Omental fat pad (tissue), 4 donors: ENCODE measurements at places on chromosomes 1 and 21. TPM values are rescaled to one million over a fixed set of nuclear protein-coding genes. Genes with fewer than 3 reads are reported as not detected.

DNA sequence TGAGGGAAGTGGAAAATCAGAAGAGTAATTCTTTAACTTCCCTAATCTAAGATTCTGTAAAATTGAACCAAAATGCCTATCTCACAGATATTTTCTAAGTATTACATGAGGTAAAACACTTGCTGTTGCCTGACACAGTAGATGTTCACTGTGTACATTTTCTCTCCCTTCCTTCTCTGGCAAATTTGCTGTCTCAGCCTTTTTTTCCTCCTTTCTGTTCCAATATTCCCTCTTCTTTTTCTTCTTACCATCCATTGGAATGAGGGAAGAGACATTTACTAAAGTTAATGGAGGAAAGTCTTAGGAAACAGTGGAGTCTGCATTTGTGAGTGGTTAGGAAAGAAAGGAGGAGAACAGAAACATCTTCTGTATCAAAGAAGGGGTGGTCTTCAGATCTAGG lies 239.9 kb downstream of the ZP4 start:
- DNase-seq: no peak

GRCh38 chr1:187091666-187092065 lies 262.9 kb downstream of the PLA2G4A start:
- no peak for DNase-seq

DNA sequence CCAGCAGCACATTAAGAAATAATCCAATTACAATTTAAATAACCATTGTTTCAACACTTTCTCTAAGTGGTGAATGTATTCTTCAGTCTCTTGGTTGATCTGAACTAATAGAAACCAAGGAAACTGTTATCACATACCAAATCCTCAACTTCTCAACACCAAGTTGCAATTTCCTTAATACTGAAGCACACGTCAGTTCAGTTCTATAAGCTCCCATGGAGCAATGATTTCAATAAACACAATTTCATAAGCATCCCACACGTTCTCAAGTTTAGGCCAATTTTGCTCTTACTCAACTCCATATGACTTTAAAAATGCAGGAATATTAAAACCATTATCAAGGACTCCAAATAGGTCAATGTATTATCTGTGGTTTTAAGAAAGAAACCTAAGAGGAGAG lies 5.8 kb upstream of the ERG start:
- no peak for DNase-seq

GRCh38 chr1:160308451-160309184 lies 23.7 kb upstream of the PEX19 start:
- DNase-seq: no peak

CDK18 gene
- 2.8 TPM for total RNA-seq

- no peak for DNase-seq
Measured at GRCh38 chr1:3429766-3430165, 24.7 kb upstream of the ARHGEF16 start.

- no peak for DNase-seq
Measured at GRCh38 chr1:41355356-41355755, 5.9 kb upstream of the FOXO6 start.

GRCh38 chr1:58577654-58578030 lies 590 bp upstream of the TACSTD2 start:
- no peak for DNase-seq

DNA sequence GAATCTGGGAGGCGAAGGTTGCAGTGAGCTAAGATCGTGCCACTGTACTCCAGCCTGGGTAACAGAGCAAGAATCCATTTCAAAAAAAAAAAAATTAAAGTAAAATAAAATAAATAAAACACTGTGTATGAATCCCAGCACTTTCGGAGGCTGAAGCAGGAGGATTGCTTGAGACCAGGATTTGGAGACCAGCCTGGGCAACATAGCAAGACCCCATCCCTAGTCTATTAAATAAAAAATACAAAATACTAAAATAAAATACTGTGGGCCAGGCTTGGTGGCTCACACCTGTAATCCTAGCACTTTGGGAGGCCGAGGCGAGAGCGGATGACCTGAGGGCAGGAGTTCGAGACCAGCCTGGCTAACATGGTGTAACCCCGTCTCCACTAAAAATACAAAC lies 4.2 kb upstream of the BNIPL start:
- no peak for DNase-seq

DNA sequence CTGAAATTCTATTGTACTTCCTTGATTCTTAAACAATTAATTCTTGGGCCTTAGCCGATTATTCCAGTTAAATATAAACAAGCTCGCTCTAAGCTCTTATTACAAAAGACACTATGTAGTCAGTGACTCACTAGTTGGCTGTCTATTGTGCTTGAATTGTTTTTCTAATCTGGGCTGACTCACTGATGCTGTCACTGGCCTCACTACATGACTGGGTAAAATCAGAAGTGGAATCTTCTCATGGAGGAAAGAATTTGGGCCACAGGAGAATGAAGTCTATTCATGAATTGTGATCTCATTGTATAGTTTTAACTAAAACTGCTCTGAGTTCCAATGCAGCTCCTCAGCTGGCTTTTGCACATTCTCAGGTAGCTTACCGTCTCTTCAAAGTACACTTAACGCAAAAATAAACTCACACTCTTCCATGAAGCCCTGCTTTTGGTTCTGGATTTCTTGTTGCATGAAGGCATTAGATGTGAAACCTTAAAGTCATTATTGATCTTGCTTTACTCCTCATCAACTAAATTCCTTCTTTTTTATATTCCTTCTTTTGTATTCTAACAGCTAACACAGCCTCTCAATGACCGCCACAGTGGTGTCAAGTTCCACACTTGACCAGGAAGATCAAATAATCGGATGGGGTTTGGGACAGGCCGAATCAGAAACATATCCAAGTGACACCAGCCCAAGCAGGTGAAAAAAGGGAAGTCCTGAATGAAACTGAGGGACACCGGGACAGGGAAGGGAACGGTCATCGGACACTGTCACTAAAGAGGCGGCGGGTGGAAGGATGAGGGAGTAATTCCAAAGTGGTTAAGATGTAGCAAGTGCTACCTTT lies 80.9 kb upstream of the LBR start:
- DNase-seq: no peak

- DNase-seq: no peak
Measured at GRCh38 chr1:48693674-48694320, 82.9 kb downstream of the BEND5 start.

ANGPTL7 gene
- total RNA-seq: 16.9 TPM

- no peak for DNase-seq
Measured at GRCh38 chr1:195550071-195550862, 1058.0 kb downstream of the KCNT2 start.

RHBDL2 gene
- total RNA-seq: 0.38 TPM

CACNA1S gene
- total RNA-seq: not detected
